Activated CD4-positive, alpha-beta T cell treated with anti-CD3 and anti-CD28 coated beads, Interleukin-2, amount 50 U/mL, for 1 hour (primary cell): ENCODE measurements at places on chromosomes 1 and 21.

DNA sequence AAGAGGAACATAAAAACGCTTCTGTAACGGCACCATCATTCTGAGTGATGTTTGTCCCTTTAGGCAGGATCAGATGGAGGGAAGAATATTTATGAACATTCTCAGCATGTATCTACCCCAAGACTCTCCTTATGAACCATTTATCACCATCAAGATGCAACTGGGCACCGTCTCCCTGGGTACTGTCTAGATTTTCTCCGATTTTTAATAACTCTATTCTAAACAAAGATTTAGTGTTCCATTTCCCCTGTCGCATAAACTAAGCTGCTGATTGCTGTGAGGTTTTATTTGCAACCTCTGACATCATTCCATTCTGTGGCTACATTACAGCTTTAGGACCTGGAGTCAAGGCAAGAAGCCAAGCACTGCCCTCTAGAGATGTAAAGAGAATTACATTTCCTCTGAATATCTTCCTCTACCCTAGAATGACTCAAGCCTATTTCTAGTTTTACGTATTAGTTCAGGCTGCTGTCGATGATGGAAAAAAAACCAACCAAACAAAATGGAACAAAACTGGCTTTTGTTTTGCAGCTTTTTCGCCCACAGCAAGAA is 130.1 kb upstream of the MAP1LC3C start:
- no peak for DNase-seq

DNA sequence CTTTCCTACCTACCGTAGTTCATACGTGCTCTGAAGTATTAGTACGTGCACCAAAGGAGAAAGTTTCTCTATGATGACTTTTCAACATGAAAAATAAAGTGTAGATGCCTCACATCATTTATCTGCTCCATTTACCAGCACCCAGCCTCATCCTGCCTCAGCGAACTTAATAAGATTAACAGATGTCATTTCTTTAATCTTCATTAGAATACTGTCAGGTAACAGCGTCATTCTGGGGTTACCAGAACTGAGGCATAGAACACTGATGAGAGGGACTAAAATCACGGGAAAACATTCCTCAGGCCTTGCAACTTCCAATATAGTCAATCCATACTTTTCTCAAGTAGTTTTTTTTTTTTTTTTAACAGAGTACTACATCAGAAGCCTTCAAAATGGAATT is 43.2 kb upstream of the DISC1 start:
- DNase-seq, result no peak

DNA sequence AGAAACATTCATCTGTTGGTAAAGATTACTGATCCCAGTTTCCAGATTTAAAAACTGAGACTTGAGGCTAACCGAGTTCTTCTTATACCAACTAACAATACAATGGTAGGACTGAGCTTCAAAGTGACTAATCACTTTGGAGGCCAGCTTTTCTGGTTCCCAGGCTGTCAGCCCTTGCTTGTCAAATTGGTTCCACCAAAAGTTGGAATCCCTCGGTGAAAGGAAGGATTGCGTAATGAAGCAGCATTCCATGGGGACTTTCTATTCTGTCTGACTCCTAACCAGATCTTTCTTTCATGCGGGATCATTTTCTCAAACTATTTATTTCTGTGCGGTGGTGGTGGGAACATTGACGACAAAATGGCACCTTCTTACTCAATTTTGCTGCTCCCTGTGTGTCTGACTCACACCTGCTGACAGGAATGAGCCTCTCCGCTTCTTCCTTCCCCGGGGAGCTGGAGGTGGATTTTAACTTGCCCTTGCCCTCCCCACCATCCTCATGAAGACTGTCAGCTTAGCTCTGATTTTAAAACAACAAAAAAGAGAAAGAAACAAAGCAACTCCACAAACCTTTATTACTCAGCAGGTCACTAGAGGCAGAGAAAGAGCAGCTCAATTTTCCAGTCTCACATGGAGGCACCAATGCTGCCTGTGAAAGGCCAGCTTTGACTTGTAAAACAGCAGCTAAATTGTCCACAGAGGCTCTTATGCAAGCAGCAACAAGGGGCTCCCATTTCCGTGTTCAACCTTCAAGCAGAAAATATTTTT is 32.9 kb upstream of the RASAL2 start:
- DNase-seq, result no peak

DNA sequence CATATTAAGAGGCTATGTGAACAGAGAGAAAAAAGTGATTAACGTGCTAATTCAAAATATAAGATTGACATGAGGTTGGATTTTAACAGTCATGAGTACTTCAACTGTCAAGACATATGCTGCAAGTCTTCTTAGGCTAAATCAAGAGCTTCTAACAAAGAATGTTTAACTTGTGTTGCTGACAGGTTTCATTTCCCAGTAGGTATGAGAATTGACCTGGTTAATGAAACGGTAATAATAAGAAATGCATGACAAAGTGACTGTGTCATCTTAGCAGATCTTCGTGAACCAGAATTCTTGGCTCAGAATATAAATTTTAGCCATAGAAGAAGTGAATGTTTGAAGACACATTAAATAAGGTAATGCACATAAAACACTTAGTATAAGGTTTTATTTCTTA is 132.6 kb upstream of the PTGFR start:
- DNase-seq, result no peak

- DNase-seq, result no peak
Observed at GRCh38 chr1:202034149-202034682, 23.8 kb downstream of the ELF3 start.

DNA sequence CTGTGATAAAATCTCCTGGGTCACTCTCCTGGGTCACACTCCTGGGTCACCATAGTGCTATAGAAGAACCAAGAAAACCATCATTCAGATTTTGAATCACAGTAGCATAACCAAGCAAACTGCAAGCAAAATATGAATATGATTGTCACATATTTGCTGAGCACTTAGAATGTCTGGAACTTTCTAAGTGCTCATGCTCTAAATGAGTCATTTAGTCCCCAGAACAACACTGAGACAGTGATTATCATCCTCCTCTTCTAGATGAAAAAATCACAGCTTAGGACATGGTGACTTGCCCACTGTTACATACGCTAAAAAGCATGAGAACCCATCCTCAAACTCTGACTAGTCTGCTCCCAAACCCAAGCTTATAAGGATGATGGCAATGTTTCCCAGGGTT is 39.5 kb upstream of the DDAH1 start:
- no peak for DNase-seq

DNA sequence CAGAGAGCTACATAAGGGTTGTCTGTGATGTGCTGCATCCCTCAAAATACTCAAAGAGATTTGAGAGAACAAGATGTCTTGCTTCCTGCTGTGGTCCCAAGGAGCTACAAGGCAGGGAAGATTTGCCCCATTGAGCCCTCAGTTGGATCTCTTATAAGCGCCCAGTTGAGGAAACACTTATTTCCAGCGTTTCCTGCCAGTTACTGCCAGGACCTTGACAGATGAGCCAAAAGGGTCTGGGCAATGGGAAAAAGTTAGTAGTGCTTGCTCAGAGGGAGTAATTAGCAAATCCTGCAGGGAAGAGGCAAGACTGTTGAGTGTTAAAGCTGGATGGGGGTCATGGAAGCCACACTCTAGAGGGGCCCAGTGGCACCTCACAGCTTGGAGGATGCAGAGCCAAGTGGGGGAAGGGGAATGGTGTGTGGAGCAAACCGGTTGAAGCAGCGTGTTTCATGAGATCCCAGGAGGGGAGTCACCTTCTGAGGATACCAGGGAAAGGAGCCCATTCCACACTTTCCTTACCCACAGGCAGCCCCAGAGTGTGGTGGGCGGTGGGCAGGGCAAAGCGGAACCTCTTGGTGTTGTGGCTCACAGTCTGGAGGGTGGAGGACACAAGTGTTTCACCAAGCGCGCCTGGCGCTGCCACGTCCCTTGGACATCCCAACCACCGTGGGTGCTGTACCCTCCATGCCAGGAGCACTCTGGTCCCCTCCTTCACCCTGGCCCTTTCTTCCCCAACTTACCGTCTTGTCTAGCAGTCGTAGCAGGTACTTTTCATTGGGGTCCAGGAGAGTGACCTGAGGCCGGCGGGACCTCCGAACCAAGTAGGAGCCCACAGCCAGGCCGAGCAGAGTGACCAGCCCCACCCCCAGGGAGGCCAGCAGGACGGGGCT is 805 bp downstream of the CYB5R1 start:
- DNase-seq, result no peak

GRCh38 chr1:61435226-61435625 is 289.7 kb downstream of the TM2D1 start:
- no peak for DNase-seq

- no peak for DNase-seq
Observed at GRCh38 chr1:64172458-64172983, 30.9 kb upstream of the UBE2U start.

- no peak for DNase-seq
Observed at GRCh38 chr1:210280221-210280620, 47.6 kb downstream of the SERTAD4 start.

DNA sequence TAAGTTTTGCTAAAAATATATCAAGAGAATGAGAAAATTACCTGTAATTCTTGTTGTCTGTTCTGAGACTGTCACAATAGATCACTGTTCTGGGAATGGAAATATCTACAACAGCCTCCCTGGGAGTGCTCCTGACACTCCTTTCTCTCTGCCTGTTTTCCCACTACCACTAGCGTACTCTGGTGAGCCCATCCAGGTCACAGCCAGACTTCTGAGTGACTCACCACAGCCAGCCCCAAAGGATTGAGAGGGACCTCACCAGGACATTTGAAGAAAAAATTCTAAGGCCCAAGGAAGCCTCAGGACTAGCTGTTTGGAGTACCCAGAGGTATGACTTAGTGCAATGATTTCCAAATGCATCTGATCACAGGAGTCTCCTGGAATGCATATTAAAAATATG is 39.0 kb upstream of the TADA1 start:
- no peak for DNase-seq

GRCh38 chr1:85373378-85373708 is 91.6 kb downstream of the DDAH1 start:
- no peak for DNase-seq

DNA sequence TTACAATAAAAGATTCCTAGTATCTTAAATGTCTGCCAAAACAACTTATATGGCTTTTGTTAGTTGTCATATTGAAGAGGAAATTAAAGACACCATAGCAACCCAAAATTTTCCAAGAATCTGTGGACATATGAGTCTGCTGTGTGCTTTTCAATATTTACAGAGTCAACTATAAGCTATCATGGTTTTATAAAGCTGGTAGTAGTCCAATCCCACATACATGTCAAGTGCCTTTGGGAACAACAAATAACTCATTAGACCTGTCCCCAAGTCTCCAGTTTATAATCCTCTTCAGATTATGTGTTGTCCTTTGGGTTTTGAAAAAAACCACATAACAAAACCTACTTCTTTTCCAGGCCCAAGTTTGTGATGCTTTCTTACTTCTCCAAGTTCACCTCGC is 293.8 kb upstream of the USP25 start:
- DNase-seq, result no peak

DNA sequence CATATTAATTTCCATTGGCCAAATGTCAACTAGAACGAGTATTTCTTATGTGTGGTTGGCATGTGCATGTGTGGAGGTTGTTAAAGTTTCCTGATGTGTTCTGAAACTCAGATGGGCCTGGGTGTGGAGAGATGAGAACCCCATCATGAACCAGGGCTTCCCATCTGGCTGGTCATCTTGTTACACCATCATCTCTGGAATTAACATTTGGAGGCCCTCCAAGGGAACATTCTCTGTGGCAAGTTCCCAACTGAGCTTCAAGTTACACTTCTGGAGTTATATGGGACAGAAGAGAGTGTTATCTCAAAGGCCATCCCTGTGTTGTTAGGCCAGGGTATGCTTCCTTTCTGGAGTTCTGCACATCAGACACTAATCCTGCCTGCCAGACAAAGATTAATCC is 183.6 kb downstream of the TTLL7 start:
- no peak for DNase-seq

DNA sequence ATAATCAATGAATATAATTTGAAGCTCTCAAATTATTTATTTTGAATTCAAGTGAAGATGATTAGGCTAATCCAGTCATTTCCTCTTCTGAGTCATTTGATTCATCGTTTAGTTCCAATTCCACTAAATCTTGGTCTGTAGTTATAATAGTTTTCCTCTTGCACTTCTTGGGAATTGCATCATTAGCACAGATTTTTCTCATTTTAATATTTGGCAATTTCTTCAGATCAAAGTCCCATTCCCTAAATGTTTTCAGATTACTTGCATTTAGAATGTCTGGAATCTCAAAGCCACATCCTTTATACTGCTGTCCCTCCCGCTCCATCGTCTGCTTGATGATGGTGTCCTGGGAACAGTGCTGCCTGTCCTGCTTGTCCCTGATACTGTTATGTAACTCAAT is 43.5 kb downstream of the MAST2 start:
- no peak for DNase-seq

GRCh38 chr1:59556802-59557548 is 257.8 kb upstream of the HOOK1 start:
- DNase-seq, result no peak

DNA sequence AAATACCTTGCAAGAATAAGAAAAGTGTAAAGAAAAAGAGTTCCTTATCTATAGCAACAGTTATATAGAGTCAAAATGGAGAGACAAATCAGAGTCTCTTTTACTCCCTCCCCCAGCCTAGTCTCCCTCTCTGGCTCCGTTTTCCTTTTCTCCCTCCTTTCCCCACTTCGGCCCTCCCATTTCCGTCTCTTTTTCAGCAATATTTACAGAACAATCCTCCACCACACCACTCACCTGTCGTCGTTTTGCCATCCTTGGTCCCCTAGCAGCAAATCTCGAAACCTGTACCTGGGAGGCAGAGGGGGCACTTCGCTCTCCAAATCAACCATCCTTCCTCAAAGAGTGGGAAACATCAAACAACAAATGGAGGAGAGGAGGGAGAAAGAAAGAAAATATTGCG is 259 bp downstream of the KCNT2 start:
- DNase-seq, result no peak

DNA sequence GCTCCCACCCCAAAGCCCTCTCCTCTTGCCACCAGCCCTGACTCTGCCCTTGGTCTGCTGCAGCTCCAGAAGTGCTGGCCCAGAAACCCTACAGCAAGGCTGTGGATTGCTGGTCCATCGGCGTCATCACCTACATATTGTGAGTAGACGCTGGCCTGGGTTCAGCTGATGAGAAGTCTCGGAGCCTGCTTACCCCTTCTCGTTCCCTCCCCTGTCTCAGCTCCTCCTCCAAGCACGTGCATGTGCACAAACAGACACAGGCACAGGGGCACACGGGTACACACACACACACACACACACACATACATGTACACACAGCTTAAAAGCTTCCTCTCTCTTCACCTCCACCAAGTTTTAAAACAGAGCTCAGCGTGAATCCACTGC is 24.3 kb downstream of the CAMK1G start:
- DNase-seq, result no peak

DNA sequence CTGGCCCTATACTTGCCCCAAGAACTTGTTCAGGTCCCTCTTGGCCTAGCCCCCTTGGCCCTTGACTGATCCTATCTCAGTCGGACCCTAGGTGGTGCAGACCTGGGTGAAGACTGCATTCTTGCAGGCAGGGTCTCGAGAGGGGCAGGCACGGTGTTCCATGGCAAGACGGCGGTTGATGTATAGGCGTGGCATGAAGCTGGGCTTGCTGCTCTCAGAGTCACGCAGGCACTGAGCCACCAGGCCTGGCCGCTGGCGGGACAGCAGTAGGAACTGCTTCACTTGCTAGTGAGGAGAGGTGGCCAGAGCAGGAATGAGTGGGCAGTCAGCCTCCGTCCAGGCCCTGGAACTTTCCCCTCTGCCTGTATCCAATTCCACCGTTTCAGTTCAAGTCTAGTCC is 3.8 kb downstream of the HECTD3 start:
- DNase-seq, result no peak
